Activated CD4-positive, alpha-beta memory T cell treated with anti-CD3 and anti-CD28 coated beads, Interleukin-2, amount 10 ng/mL, durations not matched to agents 7 days and 5 days (primary cell): ENCODE measurements at places on chromosomes 6 and 20.

DNA sequence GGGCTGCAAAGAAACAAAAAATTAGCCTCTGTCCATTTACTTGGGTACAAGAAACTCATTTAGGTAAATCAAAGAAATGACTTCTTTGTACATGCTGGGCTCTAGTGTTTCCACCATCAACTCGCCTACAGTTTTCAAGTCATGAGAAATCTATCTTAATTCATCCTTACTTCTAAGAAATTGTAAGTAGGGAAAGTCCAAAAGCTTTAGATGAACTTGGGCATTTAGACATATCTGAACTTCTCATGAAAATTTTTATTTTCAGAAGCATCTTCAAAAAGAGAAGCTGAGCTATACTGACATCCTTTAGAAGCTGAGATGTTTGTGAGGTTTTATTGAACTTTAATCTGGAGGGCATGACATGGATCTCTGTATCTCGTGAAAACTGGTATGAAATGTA lies 117.3 kb downstream of the MYB start:
- no peak for DNase-seq

- no peak for DNase-seq
Measured at GRCh38 chr6:159608961-159609651, 83.9 kb downstream of the SOD2 start.

DNA sequence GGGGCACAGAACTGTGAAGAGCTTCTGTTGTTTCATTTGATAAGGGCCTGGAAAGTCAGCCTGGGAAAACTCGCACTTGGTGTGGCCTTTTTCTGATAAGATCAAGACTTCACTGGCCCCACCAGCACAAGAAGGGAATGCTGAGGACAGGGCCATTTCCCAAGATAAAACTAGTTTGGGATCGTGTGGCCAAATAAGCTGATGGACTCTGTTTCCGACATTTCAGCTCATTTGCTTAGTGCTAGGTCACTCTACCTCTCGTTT lies 116.0 kb downstream of the CLIC5 start:
- no peak for DNase-seq

- DNase-seq, result no peak
Measured at GRCh38 chr6:90753820-90754643, 167.2 kb upstream of the MAP3K7 start.

DNA sequence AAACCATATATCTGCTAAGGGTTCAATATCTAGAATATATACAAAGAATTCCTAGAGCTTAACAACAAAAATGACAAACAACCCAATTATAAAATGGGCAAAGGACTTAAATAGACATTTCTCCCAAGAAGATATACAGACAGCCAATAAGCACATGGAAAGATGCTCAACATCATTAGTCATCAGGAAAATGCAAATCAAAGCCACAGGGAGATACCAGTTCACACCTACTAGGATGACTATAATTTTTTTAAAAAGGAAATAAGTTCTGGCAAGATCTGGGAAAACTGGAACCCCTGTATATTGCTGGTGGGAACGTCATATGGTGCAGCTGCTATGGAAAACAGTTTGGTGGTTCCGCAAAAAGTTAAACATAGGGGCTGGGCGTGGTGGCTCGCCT lies 116.2 kb upstream of the MYL9 start:
- DNase-seq, result no peak

GRCh38 chr6:10419749-10420545 lies 5.1 kb upstream of the TFAP2A start:
- DNase-seq, result no peak

DNA sequence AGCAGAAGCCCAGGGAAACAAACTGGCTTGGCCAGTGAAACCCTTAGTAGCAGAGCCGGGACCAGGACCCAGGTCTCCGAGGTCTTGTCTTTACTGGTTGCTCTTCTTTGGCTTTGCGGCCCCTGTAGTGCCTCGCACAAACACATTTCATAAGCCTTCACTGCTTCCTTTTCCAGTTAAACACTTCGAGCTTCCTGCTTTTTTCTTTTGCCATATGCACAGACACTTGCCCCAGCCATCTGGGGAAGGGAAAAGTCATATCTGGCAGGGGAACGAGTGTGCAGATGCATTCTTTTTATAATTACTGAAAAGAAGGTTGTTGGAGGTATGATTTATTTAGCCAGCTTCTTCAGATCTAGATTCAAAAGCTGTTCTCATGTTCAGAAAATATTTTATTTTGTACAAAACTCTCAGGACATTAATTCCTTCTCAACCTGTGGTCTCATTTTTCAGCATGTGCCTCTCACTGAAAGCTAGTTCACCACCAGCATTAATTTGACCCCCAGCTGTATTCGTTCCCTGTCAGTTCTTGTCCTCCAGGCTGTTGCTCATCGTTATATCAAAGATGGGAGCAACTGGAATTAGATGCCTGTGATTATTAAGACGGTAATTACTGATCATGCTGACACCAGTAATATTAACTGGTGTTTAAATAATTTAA lies 19.2 kb downstream of the KLHL32 start:
- no peak for DNase-seq

DNA sequence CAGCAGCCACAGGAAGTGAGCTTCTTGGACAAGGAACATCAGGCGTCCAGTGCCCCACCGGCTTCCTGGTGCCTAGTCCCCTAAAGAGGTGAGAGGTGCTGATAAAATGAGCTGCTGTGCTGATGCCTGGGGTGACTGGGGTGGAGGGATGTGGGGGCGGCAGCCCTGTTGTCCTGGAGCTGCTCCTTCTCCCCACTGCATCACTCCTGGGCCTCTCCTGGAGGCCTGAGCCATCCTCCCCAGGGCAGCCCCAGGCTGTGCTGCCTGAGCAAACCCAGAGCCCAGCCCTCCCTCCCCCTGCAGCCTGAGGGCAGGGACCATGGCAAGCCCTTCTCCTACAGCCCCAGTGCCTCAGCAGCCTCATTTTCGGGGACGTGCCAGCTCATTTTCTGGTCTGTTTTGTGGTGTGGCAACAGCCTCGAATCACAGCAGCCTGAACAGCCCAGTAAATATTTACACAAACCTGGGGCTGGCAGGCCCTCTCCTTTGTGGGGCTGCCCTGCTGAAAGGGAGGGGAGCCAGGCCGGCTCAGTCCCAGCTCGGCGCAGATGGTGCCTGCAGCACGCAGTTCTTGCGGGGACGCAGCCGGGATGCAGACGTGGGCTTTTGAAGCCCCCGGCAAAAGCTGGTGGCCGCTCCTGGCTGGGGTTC lies 259.9 kb downstream of the DLL1 start:
- no peak for DNase-seq

GRCh38 chr6:155528982-155529453 lies 73.4 kb upstream of the NOX3 start:
- no peak for DNase-seq

DNA sequence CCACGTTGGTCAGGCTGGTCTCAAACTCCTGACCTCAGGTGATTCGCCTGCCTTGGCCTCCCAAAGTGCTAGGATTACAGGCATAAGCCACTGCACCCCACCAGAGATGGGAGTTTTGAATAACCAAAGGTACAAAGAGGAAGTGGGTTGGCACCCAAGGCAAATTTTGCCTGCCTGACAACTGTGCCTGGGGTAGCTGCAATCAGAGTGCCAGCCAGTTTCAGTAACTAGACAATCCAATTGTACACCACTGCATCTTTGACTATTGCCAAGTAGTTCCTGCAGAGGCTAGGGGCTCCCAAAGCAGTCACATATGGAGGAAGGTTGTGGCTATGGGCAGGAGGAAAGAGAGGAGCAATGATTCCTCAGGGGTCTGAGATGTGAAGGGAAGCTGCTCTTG lies 16.6 kb downstream of the ZC3H12D start:
- no peak for DNase-seq

DNA sequence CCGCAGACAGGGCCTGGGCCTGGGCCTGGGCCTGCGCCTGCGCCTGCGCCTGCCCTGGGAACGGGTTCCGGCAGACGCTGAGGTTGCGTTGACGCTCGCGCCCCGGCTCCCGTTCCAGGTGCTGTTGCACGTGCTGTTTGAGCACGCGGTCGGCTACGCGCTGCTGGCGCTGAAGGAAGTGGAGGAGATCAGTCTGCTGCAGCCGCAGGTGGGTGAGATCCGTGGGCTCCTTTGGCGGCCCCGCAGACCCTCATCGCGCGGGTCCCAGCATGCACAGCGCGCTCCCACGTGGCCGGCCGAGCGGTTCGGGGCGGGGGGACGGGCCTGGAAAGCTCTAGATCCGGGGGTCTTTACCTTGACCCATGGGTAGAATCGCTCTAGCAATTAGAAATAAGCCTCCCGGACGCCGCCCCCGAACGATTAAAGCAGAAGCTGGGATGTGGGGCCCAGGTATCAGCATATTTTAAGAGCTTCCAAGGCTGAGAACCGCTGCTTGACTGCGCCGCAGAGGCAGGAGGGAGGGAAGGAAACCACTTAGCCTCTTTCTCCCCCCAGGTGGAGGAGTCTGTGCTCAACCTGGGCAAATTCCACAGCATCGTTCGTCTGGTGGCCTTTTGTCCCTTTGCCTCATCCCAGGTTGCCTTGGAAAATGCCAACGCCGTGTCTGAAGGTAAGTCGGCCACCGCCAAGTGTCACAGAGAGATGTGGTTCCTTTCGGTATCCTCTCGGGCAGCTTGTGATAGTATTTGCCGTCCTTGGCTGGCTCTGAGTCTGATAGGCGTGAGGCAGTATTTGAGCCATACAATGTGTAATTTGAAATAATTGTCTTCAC lies 508 bp downstream of the NOP56 start:
- no peak for DNase-seq

DNA sequence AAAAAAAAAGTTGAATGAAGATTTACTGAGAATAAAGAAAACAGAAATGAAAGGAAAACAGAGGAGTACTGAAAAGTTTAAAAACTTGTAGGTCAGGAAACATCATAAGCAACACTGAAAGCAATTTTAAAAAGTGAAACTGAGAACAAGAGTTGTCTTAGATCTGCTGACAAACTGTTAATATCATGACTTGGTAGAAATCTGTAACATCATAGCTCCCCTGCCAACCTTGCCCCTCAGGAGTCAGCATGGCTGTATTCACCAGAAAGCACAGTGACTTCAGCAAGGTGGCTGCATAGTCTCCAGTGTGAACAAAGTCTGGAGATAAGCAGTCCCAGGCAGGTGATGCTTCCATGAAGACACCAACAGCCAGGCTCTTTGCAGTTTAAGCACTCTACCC lies 5.3 kb downstream of the NAA20 start:
- DNase-seq, result no peak

GRCh38 chr6:99014061-99014460 lies 66.3 kb upstream of the FBXL4 start:
- no peak for DNase-seq

DNA sequence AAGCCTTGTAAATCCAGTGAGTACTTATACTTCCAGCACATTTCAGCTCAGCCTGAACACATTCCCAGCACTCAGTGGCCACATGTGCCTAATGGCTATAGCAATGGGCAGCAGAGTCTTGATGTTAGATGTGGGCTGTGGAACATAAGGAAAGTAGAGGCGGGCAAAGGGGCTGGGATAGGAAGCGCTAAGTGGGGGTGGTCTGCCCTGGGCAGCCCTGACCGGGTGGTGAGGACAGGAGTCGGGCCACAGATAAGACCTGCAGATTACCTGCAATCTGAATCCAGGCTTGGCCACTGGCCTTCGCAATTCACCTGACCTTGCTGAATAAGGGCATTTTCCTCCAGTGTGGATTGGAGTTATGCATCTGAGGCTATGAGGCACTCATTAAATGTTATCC lies 11.1 kb upstream of the HMGA1 start:
- DNase-seq, result no peak

GRCh38 chr6:3773678-3774298 lies 22.3 kb upstream of the PXDC1 start:
- DNase-seq, result no peak

DNA sequence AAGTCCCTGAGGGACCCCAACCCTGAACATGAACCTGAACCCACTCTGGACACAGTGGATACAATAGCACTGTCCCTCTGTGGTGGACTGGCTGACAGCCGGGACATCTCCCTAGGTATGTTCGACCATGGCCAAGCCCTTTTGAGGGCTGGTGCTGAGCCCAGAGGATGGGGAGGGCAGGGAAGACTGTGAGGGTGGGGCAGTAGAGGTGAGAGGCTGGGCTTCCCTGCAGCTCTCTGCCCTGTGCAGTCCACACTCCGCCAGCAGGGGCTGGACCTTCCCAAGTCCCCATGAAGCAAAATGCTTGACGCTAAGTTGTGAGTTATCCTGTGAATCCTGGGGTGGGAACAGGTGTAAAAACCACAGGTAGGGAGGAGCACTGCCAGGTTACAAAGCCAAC lies 11.5 kb downstream of the LPIN3 start:
- DNase-seq, result no peak

- no peak for DNase-seq
Measured at GRCh38 chr6:118789419-118789818, 104.5 kb upstream of the ASF1A start.

DNA sequence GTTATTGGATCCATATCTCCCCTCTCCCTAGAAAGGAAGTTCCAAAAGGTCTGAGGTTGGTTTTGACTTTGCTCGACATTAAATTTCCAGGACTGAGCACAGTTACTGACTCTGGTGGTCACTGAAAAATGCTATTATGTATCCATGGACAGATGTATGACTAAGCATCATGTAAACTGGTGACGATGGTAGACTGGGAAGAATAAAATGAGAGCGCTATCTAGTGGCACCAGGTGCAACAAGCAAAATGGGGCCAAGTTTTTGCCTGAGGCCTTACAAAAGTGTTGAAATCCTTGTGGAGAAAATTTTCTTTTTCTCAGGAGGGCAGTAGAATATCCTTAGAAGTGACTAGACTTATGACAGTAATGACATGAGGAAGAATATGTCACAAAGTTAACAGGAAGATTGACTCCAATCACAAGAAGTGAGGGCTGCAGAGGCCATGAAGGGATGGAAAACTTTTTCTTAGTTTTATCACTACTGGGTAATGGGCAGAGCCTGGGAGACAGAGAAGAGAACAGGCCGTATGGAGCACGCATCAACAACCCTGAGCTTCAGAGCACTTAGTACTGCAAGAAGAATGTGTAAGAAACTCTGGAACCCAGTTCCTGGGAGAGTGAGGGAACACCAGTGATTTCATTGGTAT lies 88.9 kb upstream of the ELOVL5 start:
- peak; percentile 28 for DNase-seq
